ENCODE measurements at places on chromosomes 3 and 15. TPM values are rescaled to one million over a fixed set of nuclear protein-coding genes. Genes with fewer than 3 reads are reported as not detected.

ACOX2 gene
- total RNA-seq, result 1.8 TPM

SKOR1 gene
- 0.07 TPM for total RNA-seq

SHF gene
- 1.9 TPM for total RNA-seq

LYZL4 gene
- not detected for total RNA-seq

ARNT2 gene
- total RNA-seq, result under 0.01 TPM

CYP11A1 gene
- total RNA-seq, result not detected
